Effector memory CD8-positive, alpha-beta T cell (primary cell): ENCODE measurements at places on chromosomes 5 and 9.

DNA sequence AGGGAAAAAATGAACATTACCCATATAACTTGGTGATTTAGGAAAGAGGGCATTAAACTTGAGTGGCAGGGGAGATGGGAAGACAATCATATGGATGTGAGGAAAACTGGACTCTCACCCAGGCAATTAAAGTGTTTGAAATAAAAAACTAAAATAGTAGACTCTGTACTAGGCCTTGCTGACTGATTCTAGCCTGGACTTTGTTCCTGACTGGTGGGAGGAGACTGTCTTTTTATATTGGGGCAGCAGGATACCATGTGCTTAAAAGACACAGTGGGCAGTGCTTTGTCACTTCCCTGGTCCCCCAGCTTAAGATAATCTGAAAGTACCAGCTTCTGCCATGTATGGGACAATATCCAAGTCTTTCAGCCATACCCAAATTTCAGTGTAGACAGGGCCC lies 107.0 kb downstream of the ACTL7B start:
- DNase-seq, result no peak

DNA sequence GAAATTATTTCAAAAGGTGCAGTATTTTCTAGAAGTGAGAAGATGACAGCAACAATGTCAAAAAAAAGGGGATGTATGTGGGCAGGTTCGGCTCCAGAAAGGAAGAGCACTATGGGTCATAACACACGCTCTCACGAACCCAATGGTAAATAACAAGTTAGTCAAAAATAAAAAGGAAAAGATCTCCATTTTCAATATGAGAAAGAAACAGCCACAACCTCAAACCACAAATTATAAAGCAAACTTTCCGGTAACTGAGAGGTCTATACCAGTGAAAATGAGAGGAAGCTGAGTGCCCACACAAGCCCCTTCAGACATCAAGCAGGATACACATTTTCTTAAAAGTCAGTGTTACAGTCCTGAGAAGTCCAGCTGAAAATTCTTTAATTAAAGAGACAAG lies 398.5 kb upstream of the RPS23 start:
- DNase-seq, result no peak

DNA sequence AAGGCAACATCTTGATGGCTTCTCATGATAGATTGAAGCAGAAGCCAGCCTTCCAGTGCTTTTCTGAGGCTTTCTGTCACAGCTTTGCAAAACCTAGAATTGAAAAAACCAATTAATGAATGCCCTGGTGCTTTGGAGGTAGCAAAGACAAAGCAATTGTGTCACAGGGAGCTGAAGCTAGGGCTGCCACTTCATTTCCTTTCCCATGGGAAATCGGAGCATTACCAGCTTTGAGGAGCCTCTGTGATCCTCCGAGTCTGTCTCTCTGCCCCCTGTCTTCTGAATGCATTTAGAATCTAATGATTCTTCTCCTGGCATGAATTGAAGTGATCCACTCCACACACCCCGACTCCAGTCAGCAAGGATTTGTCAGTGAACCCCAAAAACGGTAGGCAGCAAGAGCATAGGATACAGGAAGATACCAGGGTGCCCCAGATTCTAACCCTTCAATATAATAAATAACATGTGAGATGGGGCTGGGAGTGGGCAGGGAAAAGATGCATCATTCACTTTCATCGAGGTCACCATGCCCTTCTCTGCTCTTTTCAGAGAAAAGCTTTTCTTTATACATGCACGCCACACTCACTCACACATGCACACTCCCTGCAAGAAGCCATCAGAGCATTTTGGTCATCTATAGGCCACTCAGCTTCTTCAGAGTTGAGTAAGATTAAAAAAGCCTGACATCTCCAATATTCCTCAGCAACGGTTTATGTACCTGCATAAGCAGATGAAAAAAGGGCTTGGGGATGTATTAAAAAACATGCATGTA lies 247.7 kb upstream of the ZNF462 start:
- no peak for DNase-seq

DNA sequence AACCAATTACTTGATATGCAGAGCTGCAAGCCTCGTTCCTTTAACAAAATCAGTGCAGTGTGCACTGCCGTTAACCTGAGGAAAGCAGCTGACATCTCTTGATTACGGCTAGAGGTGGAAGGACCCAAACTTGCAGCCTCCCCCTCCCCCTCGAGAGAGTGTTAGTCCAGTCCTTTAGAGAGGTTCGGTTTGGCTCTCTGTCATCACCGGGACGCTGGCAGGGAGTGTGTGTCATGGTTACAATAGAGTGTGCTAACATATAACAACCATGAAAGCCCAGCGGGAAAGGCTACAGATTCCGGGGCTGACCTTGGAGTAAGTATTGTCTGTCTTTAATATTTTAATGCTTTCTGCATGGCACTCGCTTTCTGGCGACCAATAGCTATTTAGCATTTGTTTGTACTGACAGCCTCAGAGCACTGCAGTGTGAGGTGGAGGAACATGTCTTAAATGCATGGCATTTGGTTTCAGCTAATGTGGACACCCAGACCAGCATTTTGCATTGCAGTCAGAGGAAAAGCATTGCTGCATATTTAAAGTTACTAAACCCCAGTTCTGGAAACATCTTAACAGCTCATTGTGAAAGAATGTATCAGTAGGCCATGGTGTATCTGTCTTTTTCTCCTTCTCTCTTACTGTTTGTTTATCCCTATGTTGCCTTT lies 237.5 kb downstream of the CD180 start:
- DNase-seq, result no peak

DNA sequence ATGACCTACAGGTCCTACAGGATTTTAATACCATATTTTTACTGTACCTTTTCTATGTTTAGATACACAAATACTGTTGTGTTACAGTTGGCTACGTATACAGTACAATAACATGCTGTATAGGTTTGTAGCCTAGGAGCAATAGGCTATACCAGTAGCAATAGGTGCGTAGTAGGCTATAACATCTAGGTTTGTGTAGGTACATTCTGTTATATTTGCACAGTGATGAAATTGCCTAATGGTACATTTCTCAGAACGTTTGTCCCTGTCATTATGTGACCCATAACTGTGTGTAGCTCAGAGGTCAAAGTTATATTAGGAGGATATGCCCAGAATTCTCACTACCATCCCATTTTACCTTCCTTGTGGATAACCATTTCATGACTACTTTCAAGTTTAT lies 59.7 kb downstream of the NIPBL start:
- DNase-seq, result no peak

DNA sequence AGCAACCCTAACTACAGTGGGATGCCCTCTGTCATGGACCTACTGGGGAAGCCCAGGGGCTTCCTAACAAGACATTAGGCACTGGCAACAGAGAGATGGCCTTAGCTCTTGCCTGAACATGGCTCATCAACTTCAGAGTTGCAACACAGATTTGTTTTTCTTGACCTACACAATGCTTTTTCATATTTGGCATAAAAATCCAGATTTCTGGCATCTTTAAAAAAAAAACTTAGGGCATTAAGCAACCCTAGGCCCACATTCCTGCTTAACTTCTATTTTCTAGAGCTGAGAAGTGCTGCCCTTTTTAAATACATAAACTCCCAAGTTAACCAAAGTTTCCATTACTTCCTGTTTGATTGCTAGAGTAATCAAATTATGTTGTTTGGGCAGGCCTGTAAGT lies 8.0 kb downstream of the GRIA1 start:
- DNase-seq, result no peak

DNA sequence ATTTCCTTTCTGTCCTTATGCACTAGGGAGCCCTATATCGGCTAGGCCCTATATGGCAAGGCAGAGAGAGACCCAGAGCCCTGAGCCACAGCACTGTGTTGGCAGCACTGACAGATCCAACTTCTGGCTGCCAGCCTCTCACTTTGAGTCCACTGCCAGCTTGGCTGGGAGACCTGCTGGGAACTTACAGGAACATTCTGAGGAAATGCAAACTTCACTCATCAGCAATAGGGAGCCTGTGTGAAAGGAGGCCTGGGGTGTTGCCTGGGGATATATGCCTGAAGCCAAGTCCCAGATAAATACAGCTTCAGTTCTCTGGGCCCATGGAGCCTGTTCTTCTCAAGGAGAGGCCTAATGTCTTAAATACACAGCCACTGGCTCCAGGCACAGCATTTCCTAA lies 78.0 kb downstream of the ADRB2 start:
- no peak for DNase-seq

DNA sequence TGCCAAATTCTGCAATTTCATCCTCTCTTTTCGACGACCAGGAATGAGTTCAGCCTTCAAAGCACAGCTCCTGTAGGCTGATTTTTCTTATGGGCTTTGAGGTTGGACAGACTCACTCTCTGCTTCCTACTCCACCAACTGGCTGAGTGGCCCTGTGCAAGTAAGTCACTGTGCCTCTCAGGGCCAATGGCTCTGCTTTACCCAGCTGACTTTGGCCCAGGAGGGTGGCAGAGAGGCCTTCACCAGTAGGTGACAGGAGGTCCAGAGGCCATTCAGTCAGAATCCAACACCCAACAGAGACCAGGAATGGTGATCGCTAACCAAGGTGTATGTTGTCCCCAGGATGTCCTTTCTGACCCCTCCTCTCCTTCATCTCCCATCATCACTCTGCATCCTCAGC lies 49.5 kb upstream of the ALDH1B1 start:
- DNase-seq, result no peak

GRCh38 chr9:92046676-92047075 lies 68.5 kb downstream of the SPTLC1 start:
- DNase-seq, result no peak

- no peak for DNase-seq
Measured at GRCh38 chr5:115440782-115441451, 103.7 kb downstream of the FEM1C start.

DNA sequence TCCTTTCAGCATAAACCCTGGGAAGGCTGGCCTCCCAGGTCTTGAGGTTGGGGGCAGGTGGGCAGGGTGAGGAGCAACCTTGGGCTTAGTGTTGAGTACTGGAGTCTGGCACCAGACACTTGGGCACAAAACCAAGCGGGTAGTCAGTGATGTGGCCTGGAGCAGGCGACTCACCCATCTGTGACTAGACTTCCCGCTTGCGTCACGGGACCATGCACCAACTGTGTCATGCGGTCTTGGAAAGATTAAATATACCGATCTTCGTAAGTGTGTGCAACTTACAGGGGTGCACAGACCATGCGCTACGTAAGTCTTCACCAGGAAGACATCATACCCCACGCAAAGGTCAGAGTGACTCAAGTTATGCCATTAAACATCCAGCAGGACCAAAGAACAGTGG lies 304.4 kb upstream of the IRX4 start:
- DNase-seq, result no peak

- peak; percentile 69 for DNase-seq
Measured at GRCh38 chr5:43065948-43066798, 26.1 kb upstream of the ANXA2R start.

GRCh38 chr9:112378328-112379176 lies 1.4 kb upstream of the HSDL2 start:
- no peak for DNase-seq

- no peak for DNase-seq
Measured at GRCh38 chr9:99222416-99223270, 561 bp downstream of the SEC61B start.

DNA sequence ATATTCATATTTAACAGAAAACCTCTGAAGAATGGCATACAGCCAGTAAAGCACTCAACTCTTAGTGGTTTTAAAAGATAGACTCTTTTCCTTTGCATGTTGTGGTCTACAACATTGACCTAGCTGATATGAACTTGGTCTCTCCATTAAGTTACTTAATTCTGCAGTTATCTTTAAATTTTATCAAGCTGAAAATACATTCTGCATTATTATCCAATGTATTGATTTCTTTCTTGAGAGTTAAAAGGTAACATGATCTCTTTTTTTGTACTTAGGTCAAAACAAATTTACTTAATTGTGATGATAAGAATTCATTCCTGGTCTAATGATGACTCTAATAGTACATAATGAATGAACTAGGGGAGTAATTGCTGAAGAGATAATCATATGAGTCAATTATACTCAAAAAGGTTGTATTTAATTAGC lies 132.9 kb downstream of the STARD4 start:
- no peak for DNase-seq

GRCh38 chr9:135123773-135124134 lies 36.3 kb downstream of the OLFM1 start:
- no peak for DNase-seq

DNA sequence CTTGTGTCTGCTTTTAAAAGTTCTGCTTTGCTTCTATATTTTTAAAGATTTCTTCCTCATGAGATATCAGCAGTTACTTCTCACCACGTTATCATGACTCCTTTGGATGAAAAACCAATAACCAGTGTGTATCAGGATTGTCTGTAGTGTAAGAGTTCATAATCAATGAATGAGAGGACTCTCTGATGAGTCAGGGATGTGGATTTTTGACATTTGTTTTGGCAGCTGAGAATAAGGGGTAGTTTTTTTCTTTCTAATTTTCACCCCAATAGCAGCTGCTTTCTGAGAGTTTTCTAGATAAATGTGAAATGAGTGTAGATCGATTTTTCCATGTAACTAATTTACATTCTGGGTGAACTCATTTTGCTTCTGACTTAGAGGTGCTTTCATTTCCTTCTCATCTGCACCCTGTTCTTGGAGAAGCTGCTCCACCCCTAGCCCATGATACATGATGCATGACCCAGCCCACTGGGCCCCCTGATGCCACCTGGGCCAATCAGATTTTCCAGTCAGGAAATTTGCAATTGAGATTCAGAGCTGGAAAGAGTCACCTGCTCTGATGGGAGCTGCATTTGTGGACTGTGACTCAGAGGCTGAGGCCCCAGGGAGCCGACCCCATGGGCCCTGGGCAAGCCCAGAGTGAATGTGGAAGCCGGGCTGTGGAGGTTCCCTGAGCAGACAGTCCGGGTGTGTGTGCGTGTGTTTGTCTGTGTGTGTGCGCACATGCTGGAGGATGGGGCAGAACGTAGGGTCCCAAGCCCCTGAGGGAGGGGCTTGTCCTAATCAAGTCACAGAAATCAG lies 159.3 kb downstream of the RGS3 start:
- DNase-seq, result no peak

GRCh38 chr5:145407300-145408047 lies 427.7 kb downstream of the PRELID2 start:
- no peak for DNase-seq

DNA sequence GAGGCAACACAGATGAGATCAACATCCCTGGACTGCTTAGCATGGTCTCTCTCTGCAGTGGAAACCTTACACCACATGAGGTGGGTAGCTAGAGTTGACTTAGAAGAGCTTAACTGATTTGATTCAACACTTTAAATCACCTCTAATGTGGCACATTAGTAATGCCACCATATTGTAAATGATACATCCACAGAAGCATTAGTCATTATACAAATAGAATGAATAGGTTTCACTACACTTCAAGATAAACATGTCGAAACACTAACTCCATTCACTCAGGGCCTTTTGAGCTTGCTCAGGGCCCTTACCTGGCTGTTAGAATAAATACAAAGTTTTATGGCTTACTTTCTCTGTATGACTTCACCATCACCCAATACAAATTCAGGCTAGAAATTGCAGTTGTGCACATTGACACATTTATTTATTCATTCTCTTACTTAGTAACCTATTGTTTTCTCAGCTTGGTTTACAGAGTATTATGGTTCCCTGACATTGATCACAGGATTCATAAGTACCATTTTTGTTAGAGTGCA lies 9.3 kb upstream of the SMAD5 start:
- no peak for DNase-seq

DNA sequence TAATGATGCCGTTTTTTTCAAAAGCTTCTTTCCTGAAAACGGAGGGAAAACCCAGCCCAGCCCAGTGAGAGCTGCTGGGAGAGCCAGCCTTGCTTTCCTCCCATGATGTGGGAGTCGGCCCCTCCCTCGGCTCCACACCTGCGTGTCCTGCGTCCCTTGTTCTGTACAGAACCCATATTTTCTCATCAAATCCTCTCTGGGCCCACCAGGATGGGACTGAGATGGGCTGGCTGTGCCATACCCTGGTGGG lies 8.9 kb downstream of the FLT4 start:
- no peak for DNase-seq

- DNase-seq, result no peak
Measured at GRCh38 chr9:133750982-133751649, 13.0 kb upstream of the SARDH start.
